ENCODE measurements at places on chromosomes 1 and 21. TPM values are rescaled to one million over a fixed set of nuclear protein-coding genes. Genes with fewer than 3 reads are reported as not detected.

Gene ADGRL2
- total RNA-seq = 168 TPM

- no peak for DNase-seq
Measured at GRCh38 chr21:41247561-41248545, 68.7 kb upstream of the FAM3B start.

GRCh38 chr1:204746838-204747442 is 61.4 kb upstream of the LRRN2 start:
- peak; percentile 44 for DNase-seq

- no peak for DNase-seq
Measured at GRCh38 chr1:242448910-242449645, 75.4 kb downstream of the PLD5 start.

GRCh38 chr1:112904071-112904830 is 51.7 kb downstream of the SLC16A1 start:
- DNase-seq = no peak

All from neural crest cell (in vitro differentiated cells).